ENCODE measurements at places on chromosomes 3 and 15.
A peak's percentile ranks its signal among the peaks of the same experiment; 100 is the strongest.

DNA sequence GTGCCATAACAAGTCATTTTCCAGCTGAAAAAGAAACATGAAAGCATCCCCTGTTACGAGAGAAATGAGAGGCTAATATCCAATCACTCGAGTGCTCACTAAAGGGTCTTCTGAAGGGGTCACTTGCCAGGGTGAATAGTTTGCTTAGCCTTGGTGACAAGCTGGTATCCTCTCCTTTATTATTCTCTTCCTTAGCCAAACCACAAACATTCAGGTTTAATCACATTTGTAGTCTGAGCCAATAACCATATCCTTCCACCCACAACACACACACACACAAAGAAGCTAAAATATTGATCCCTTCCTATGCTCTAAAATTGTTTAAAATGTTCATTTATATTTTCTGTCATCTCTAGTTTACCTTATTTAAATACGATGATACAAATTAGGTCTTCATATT lies 240.5 kb upstream of the TMCO5A start:
- no peak for DNase-seq

DNA sequence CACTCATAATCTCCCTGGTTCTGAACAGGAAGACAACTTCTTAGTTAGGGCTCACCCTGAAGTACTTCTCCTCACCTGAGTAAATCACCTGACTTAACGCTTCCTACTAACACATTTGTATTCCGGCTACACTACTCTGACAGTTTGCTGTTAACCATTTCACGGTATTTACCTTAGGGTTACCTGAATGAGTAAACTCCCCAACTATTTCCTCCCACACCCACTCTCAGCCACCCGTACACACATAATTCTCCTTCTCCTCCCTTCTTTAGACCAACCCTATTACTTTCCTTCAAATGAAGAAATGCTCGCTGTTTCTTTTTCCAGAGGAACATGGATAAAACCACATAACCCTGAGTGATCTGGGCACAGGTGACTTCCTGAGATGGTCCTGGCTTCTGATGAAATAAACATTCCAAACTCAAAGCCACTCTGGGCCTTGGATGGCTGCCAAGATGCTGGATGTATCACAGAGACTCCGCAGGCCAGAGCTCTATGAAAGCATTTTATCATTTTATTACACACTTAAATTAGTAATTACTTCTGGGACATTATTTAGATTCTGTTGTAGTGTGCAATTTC lies 183.6 kb upstream of the ATP11B start:
- DNase-seq = no peak

- no peak for DNase-seq
These were observed 6.3 kb upstream of the LRRC58 start for GRCh38 chr3:120355486-120355885.

DNA sequence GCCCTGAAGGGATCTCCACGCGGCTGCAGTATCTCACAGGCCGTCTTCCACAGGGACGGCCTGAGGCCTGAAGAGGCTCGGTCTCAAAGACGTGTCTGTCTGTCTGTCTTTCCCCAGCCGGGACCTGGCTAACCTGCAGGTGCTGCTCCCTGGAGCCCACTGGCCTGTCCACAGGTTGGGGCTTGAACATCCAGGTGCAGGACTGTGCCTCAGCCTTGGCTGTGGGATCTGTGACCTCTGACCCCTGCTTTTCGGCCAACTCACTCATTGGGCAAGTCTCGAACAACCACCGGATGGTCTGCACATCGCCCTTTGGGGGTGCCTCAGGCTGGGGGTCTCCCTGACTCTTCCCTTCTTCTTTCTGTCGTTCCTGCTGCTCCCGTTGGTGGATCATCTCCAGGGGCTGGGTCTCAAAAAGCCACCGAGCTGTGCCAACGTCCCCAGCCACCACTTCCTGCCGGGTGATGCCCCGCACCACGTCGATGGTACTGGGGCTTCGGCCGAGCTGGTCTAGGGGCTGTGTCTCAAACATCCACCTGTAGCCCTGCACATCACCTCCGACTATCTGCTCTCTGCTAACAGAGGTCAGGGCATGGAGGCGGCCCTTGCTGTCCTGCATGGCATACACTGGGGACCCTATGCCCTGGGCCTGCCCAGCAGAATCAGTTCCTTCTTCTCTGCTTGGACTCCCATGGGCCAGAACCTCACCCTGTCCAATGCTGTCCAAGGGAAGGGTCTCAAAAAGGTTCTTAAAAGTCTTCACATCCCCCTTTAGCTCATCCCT lies 4.8 kb downstream of the XIRP1 start:
- no peak for DNase-seq

- no peak for DNase-seq
These were observed 676.0 kb upstream of the SEMA6D start for GRCh38 chr15:47041301-47041700.

DNA sequence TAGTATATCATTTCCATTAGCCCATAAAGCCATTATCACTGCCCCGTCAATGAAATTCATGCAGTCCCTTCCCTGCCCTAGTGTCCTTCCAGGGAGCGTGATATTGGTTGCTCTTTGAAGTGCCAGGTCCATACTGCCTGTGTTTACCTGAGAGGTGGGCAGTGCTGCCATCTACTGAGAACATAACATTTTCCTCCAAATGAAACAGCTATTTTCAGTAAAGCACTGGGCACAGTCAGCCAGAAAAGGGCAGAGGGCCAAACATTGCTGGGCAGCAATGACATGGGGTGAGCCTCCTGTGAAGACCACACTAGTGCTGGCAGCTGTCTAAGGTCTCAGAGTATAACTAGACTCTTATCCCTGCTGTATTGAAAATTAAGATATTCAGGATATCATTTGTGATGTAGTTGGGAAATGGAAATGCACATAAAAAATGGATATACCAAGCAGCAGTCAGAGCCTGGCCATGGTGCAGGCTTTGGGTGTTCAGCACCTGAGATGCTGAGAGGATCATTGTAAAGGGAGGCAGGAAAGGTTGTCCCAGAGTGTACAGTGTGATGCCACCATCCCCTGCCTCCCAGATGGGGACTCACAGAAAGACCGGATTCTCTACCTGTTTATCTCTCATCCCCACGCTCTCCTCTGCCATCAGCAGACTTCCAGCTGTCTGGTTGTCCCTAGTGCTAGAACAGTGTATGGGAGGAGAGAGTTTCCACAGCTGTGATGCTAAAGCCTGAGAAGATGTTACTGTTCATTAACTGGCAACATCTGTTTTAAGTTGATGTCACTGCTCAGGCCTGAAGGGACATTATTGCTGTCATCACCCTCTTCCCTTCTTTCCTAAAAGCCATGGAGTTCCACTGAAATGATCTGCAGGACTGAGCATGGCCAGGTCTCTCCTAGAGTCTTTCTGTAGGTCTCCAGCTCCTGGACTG lies 108.8 kb downstream of the ARNT2 start:
- no peak for DNase-seq

GRCh38 chr15:68677996-68678395 lies 99.2 kb downstream of the CORO2B start:
- DNase-seq = no peak

DNA sequence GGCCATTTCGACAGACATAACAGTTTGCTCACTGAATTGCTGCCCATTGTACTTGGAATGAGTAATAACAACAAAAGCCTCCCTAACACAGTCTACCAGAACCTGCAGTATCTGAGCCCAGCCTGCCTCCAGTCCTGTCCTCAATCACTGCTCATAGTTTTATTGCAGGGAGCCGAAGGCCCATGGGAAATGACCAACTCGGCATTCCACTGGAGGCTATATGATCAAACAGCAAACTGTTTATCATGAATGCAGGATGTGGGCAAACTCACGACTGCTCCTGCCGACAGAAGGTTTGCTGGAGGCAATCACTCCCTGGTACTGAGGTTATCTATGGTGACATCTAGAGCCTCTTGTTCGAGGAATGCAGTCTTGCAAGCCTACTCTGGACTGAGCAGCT lies 46.3 kb downstream of the LSM3 start:
- DNase-seq = no peak

- no peak for DNase-seq
These were observed 3.4 kb upstream of the DGKG start for GRCh38 chr3:186365202-186365974.

GRCh38 chr3:16739541-16740105 lies 134.4 kb upstream of the DAZL start:
- peak; percentile 18 for DNase-seq

GRCh38 chr3:159798951-159799350 lies 189.7 kb upstream of the IL12A start:
- no peak for DNase-seq

GRCh38 chr3:122687298-122687697 lies 6.7 kb downstream of the PARP14 start:
- no peak for DNase-seq

GRCh38 chr3:46715507-46716175 lies 2.0 kb downstream of the PRSS50 start:
- DNase-seq = no peak

DNA sequence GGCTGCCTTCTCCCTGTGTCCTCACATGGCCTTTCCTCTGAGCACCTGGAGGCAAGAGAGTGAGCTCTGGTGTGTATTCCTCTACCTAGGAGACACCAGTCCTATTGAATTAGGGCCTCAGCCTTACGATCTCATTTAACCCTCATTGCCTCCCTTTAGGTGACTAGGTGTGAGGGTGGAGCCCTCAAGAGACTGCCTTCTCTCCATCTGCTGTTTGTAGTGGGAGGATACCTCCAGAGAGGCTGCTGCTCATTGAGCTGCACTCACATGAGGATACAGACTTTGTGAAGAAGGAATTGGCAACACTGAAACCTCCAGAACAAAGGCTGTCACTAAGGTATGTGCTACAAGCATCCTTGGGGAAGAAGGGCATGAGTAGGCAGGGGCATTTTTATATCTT lies at the start of gene CCR8:
Gene CCR8 (plus strand): TSS at position 217 of the 400 bp plus-strand sequence. CDS start 2,623 bp downstream, outside the sequence.
- DNase-seq = no peak

- no peak for DNase-seq
These were observed 660 bp upstream of the RTF1 start for GRCh38 chr15:41416128-41416741.

- no peak for DNase-seq
These were observed 109.4 kb downstream of the KLF13 start for GRCh38 chr15:31435912-31436628.

GRCh38 chr3:114892880-114893279 lies 254.2 kb downstream of the ZBTB20 start:
- no peak for DNase-seq

DNA sequence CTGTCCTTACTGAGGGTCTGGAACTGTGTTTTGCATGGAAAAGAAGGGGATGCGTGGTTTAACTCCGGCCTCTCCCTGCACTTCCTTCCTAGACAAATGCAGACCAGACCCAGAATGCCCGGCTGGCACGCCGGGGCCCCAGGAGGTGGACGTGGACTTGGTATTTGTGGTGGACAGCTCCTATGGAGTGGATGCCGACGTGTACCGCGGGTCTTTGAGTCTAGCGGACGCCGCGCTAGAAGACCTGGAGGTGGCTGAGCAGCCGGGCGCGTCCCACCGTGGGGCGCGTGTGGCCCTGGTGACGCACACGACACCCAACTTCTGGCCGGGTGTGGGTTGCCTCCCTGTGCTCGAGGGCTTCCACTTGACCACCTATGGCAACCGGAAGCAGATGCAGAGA lies 81.8 kb upstream of the COL6A5 start:
- no peak for DNase-seq

GRCh38 chr15:29064290-29064689 lies 178.5 kb downstream of the APBA2 start:
- DNase-seq = no peak

DNA sequence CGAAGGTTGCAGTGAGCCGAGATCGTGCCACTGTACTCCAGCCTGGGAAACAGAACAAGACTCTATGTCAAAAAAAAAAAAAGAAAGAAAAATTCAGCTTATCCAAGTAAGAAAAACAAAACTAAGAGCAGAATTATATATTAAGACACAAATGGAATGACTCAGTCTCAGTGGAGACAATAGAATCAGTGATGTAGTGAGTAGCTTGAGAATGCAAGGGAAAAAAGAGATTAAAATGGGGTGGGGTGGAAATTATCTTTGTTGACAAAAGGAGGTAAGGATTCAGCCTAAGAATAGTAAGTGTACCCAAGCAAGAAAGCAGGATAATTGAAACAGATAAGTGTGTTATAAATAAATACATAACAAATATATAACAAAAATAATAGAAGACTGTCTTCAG lies 70.7 kb downstream of the BLM start:
- DNase-seq = no peak

DNA sequence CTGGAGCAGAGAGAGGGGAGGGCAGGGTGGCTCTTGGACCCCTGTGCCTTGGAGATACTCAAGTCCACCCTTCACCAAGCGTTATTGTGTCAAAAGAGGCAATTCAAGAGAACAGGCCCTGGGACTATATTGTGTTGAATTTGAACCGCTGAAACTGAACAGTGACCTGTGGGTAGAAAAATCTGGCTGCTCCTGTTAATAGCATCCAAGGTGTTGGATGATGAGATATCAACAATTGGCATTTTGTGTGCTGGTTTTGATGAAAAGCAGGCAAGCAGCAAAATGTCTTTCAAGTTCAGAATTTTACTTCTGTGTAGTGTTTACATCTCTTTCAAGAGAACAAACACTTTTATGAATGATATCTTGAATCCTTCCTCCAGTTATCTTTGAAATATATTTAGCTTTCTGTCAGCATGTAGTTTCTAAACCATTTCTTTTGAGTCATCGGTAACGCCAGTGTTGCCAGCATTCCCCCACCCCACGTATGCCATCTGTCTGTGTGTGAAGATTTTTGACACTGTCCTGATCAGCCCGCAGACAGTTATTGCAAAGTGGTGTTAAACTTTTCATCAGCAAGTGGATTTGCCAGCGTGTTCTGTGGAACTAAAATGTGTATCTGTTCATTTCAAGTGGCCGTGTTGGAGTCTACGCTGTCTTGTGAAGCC lies 34.8 kb downstream of the PDHB start:
- DNase-seq = no peak

GRCh38 chr3:171591070-171591469 lies 130.9 kb upstream of the TNIK start:
- DNase-seq = no peak

DNA sequence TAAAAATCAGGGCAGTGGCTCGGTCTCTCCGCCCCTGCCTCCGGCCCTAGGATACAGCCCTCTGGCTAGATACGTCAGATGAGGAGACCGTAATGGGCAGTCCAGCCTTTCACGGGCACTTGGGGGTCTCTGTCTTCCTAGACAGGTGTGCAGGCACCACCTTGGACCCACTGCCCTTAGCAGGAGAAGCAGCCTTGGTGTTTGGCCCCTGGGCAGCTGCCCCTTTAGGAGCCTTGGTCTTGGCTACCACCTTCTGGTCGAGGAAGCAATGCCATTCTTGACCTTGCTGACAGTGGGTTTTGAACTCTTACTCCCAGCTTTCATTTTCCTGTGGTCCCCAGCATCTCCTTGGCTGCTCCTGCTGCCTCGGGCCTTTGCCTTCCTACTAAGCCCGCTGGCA lies 149.7 kb upstream of the FRMD4B start:
- DNase-seq = no peak

- no peak for DNase-seq
These were observed 17.9 kb downstream of the CAPN7 start for GRCh38 chr3:15223685-15224572.

- DNase-seq = no peak
These were observed 511.9 kb downstream of the PYDC2 start for GRCh38 chr3:191972714-191973398.

DNA sequence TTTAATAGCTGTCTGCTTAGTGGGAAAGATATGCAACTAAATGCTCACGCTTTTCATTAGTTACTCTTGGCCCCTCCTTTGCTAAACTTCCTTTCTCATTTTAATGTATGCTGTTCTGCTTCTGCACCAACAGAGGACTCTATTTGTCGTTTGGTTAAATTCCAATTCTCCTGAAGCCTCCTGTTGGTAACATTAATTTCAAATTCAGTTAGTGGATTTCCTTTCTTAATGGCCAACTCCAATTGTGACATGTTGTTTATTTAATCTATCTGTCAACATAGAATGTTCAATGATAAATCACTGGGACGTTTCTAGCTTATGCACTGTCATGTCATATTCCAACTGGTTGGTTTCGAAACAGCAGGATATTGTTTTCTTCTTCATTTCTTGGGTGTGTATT lies 467.4 kb upstream of the BCHE start:
- no peak for DNase-seq
